Activated CD8-positive, alpha-beta memory T cell treated with anti-CD3 and anti-CD28 coated beads for 1 hour (primary cell): ENCODE measurements at places on chromosomes 6 and 20.

DNA sequence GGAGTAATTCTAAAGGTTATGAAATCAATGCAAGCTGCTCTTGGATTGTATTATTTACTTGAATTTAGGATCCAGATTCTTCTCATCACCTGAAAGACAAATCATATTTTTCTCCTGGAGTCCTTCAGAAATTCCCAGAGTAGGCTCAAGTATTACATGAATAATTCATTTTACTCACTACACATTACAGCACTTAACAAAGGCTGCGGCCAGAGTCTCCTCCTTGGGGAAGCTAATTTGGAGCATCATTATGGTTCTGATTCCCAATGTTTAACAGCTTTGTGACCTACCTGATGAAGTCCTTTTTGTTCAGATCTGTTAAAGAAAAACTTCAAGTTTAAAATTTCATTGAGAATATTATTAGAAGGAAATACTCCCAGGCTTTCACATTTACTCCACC is 28.7 kb downstream of the GRIK2 start:
- no peak for DNase-seq

- DNase-seq = no peak
These were observed 1.5 kb downstream of the REPS1 start for GRCh38 chr6:138986578-138986977.

GRCh38 chr6:130671577-130671976 is 155.6 kb upstream of the SMLR1 start:
- no peak for DNase-seq

GRCh38 chr6:147434516-147434915 is 74.0 kb upstream of the SAMD5 start:
- DNase-seq = no peak

GRCh38 chr6:167984144-167984719 is 13.2 kb upstream of the KIF25 start:
- no peak for DNase-seq

DNA sequence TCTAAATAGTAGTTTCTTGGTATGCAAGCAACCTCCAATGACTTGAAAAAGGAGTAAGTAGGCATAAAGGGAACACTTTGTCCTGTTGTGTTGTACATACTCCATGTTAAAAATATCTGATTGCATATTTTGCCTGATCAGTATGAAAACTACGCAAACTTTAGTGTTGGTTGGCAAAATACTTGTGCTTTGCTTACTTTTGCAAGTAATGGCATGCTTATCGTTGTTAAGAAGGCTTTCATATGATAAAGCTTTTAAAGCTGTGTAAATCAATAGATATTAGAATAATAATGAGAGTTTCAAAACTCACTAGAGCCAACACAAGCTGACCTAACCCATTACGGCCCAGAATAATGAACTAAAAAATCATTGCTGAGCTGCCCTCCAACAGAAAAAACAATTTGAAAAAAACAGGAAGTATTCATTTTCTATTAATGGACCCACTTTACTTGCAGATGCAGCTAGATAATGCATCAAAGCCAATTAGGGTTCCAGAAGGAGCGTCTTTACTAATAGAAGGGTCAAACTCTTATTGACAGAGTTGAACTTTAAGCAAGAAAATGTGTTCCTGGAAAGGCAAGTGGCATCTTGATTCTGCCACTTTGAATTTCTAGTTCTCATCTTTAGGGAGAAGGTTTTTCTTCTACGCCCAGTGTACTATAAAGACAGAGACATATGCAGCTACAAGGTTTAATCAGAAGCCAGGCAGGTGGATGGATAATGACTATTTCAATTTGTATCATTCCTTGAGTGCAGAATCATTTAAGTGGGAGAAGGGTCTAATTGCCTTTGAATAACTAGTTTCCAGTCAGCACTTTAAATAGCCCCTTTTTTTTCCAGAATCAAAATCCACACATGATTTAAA is 82.2 kb downstream of the SNAP25 start:
- DNase-seq = no peak

- DNase-seq = no peak
These were observed 587 bp downstream of the IP6K3 start for GRCh38 chr6:33746036-33746600.

GRCh38 chr6:156658186-156658965 is 118.8 kb upstream of the ARID1B start:
- no peak for DNase-seq

DNA sequence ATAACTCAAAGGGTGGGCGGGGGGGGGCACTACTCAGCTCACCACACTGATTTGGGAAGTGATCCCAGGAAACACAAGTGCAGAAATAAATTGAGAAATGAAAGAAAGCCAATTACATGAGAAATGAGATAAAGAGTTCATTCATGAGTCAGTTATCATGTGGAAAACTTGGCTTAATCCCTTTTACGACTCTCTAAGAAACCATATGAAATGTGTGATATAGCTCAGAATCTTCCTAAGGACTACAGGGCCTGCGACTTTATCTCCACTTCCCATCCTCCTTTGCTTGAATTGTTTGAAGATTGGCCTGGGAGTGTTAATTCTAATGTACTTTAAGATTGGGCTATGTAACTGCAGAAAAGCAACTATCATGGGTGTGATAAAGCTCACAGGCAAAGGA is 3.6 kb upstream of the BTN2A2 start:
- DNase-seq = no peak

GRCh38 chr20:21291026-21291425 is 12.1 kb upstream of the XRN2 start:
- DNase-seq = no peak

GRCh38 chr6:94511502-94512088 is 1065.7 kb upstream of the MANEA start:
- no peak for DNase-seq

GRCh38 chr6:28078050-28078449 is 2.3 kb upstream of the ZNF165 start:
- DNase-seq = no peak

DNA sequence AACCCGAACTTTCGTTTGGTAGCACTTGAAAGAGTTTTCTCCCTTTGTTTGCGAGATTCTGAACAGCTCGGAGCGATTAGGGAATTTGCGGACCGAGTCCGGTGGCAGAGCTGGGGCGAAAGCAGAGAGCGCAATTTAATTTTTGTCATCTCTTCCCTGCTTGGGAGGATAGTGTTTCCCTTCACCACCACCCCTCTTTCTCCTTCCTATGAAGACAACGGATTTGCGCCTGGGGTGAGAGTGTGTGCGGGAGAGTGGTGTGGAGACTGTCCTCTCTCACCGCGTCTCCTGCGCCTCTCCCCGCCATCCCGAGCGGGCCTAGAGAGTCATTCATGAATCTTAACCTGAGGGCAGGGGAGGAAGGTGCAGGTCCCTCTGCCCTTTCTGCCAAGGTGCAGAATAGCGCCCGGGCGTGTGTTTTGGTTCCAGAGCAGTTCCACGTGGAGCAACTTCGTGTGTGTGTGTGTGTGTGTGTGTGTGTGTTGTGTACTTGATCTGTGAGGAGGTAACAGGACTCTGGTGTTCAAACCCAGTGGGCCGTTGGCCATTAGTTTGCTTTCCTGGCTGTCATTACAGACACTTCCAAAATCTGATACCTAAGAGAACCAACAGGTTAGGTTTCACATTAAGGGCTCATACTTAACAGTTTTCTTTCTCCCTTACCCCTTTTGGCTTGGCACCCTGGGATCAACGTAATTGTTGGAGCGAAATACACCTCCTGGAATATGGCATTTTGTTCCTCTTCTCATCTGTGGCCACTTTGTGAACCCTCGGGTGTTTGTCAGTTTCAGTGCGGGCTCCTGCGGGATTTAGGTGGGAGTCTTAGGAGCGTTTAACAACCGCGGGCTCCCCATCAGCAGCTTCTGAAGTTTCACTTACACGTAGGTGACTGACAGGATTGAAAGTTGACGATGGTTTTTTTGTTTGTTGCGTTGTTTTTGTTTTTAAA is 1.8 kb downstream of the EYA4 start:
- no peak for DNase-seq

GRCh38 chr20:4147319-4147718 is 132.0 kb upstream of the RNF24 start:
- DNase-seq = no peak

DNA sequence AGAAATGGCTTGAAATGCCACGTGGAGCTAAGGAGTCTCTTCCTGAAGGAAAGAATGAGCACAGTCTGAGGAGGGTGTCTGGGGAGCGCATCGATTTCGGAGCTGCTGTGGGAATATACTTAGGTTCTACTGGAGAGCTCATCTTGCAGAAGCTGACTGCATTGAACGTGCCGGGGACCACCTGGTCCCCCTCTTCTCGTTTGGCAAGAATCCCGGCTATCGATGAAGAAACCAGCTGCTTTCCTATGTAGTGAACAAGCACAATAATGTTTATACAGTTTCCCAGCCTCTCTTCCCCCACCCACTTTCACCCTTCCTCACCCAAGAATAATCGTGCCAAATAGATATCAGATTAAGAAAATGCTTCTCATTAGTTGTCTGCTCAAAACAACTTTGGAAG is 242.5 kb downstream of the PACRG start:
- DNase-seq = no peak

- no peak for DNase-seq
These were observed 433.5 kb downstream of the PRKN start for GRCh38 chr6:162294029-162294428.

GRCh38 chr6:135534773-135535380 is 37.3 kb upstream of the AHI1 start:
- no peak for DNase-seq
